ENCODE measurements at places on chromosomes 1 and 21.

DNA sequence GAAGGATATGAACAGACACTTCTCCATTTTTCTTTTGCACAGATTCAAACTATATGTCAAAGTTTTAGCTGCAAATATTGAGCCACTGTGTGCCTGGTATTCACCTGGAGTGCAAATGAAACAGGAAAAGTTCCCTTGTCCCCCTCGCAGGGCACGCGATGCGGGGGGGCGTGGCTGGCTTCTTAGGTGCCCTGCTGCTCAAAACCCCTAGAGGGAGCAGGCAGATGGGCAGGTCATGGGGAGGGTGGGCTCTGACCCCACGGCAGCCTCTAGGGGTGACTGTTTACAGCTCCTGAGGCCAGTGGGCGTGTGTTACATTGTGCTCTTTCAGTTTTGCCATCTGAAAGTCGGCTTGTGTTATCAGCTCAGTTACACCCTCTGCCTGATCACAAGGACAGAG, 931.2 kb upstream of the B3GALT2 start:
- no peak for DNase-seq

GRCh38 chr1:172169836-172170235, 250.6 kb upstream of the C1orf105 start:
- no peak for DNase-seq

DNA sequence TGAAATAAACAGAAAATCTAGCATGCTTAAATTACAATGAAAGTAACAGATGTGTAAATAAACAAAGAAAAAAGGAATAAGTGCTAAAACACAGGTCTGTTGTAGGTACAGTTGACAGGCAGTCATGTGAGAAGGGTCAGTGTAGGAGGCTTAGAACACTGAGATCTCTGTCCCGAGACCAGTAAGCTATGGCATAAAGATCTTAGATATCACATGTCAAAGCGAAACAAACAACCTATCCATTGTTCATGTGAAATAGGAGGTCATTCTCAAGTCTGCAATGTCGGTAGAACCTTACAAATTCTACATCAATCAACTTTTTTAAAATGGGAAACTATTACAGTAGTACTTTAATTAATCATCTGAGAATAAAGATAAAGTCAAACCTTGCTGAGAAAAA, 428.9 kb upstream of the ADGRL2 start:
- no peak for DNase-seq

DNA sequence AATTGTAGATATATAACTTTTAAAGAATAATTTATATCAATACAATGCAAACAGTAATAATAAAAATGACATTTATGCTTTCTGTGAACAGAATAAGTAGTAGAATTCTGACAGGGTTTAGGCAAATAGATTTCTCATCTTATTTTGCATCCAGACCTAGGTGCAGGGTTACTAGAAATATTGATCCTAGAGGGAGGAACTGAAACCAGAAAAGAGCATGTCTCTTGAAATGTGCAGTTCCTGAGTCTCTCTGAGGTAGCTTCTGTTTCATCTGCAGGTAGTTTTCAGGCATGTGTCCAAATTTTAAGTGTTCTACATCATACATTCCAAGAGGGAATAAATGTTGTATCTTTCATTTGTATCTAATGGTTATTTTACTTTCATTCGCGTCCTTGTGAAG, 631.9 kb upstream of the ADGRL4 start:
- no peak for DNase-seq

DNA sequence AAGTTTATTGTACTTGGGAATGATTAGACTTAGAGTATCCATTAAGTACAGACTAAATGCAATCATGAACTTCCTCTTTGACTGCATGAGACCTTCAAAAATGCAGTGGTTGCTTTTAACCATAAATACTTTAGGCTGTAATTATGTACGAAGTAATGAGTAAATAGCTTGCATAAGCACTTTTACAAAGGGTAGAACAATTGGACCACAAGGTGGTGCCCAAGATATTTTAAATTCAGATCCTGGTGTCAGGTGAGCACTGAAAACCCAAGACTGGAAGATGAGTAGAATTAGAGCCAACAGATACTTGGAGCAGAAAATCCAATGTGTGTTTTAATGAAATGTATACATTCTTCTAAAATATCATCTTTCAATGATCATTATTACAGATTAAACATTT, 43.4 kb upstream of the RHOU start:
- peak; percentile 15 for DNase-seq

DNA sequence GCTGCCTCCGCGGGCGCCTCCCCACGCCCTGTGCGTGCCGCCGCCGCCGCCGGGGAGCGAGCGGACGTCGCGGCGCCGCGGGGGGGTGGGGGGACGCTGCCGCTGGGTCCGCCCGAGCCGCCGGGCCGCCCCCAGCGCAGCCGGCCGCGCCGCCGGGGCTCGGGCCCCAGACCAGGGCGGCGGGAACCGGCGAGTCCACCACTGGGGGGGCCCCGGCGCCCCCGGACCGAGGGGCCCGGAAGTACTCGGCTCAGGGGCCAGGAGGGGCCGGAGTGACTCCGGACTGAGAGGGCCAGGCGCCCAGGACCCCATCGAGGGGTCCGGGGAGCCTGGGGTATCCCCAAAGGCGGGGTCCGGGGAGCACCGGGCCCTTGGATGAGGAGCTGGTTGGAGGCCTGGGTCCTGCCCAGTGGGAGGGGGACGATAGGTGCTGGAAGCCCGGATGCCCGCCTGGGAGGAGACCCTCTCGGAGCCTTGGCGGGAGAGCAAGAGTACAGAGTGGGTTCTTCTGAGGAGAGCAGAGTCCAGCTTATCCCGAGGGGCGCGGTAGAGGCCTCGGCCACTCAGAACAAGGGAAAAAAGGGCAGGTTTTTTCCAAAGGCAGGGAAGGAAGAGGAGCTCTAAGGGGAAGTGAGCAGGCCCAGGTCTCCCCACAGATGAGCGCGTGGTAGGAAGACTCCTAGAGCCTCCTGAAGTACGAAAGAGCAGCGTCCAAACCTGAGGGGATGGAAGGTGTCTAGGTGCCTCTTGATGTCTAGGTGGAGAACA, 556 bp downstream of the GMEB1 start:
- peak; percentile 83 for DNase-seq

DNA sequence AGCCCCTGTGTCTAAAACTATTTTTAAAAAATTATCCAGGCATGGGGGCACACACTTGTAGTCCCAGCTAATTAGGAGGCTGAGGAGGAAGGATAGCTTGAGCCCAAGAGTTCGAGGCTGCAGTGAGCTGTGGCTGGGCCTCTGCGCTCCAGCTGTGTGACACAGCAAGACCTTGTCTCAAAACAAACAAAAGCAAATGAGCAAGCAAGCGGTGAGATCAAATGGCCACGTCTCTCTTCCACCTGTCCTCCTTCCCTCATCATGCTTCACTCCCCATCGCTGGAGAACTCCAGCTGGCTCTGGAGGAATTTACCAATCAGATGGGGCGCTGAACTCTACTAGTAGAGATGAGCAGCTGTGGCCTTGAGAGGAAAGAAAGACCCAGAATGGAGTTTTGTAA, 14.0 kb upstream of the REN start:
- no peak for DNase-seq

GRCh38 chr21:41752231-41752681, 14.6 kb downstream of the RIPK4 start:
- DNase-seq: peak; percentile 84

GRCh38 chr1:47507881-47508701, 70.2 kb downstream of the FOXD2 start:
- DNase-seq: no peak

DNA sequence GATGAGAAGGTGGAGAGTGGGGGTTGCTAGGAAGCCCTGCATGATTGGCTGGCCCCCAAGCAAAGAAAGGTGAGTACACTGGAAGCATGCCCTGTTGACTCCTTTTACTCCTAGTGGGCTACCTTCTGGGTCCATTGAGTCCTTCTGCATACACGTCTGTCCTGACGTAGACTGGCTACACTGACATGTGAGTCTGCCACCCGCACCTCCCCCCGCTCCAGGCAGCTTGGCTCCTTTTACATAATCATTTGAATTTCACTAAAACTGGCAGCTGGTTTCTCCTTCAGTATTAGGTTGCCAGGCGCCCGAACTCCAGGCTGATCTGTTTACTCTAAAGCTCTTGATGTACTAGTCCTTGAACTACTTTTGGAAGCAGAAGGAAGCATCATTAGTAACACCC, 8.7 kb downstream of the MRPS21 start:
- no peak for DNase-seq
